A549 treated with GW870086 at 1 μM for 4 hours (cell line): ENCODE measurements at places on chromosomes 4 and X. TPM values are rescaled to one million over a fixed set of nuclear protein-coding genes. Genes with fewer than 3 reads are reported as not detected.

MAGED4 gene
- total RNA-seq = 0.45 to 11.6 TPM (median 7.3 TPM) in 5 replicates

BEX2 gene
- total RNA-seq = 7.0 to 13.7 TPM (median 10.2 TPM) in 5 replicates

BANK1 gene
- total RNA-seq = 0.94 to 1.3 TPM (median 1.1 TPM) in 5 replicates

CCDC110 gene
- total RNA-seq = not detected in 5 replicates

SRPK3 gene
- not detected in 5 replicates for total RNA-seq
